Activated naive CD4-positive, alpha-beta T cell treated with anti-CD3 and anti-CD28 coated beads, Interleukin-2, amount 10 ng/mL, durations not matched to agents 7 days and 5 days (primary cell): ENCODE measurements at places on chromosomes 16 and 17.

- no peak for DNase-seq
Observed at GRCh38 chr17:66620528-66620927, 214.4 kb upstream of the CACNG5 start.

GRCh38 chr17:61806081-61806828 is 57.1 kb downstream of the BRIP1 start:
- no peak for DNase-seq

- DNase-seq, result no peak
Observed at GRCh38 chr16:1208239-1208830, 16.7 kb downstream of the TPSG1 start.

GRCh38 chr17:59366773-59367656 is 35.6 kb downstream of the YPEL2 start:
- no peak for DNase-seq

DNA sequence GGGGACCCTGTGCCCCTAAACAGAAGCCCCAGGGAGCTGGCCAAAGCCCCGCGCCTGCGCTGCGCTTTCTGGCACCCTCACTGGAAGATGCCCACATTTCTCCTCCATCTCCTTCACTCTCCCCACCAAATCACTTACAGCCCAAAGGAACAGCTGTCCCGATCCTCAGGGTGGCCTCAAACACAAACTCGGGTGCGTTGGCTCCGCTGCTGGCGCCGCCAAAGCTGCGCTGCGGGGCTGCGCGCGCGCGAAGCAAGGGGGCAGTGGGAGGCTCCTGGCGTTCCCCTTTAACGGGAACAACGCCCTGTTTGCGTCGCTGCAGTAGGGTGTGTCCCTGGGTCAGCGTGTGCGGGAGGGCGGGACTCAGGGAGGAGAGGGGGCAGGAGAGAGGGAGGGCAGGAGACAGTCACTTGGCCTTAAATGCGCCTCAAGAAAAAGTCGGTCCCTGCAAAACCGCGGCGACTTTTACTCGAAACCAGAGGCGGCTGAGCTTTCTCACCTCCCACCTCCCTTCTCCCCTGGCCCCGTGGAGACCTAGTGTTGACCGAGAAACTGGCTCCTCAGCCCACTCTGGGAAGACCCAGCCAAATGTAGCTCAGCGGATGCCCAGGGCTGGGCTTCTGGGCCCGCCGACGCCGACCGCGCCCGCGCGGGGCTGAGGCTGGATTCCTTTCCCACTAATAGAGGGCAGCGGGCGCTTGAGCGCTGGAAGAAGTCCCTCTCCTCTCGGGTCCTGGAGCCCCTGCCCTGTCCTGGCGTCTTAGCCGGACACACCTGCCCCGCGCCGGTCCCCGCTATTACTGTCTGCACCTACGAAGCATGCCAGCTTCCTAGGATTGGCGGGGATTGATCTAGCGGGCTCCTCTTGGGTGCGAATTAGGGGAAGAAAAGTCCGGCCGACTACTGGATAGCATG is 2.6 kb downstream of the PMP22 start:
- no peak for DNase-seq

DNA sequence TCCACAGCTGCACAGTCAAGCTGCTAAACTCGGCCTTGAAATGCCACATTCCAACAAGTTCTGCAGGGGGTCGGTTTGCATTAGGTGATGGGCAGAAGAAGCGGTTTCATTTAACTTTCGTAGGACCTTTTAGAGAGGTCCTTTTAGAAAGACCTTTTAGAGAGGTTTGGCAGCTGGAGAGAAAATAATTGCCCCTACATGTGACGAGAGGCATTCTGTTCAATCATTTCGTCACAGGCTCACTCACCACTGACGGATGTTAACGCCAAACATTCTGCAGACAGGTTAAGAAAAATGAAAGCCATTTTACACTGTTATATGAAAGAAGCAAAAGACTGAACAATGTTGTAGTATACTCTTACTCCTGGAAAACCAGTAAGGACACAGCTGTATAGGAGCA is 76.5 kb upstream of the ZNF423 start:
- DNase-seq, result no peak

DNA sequence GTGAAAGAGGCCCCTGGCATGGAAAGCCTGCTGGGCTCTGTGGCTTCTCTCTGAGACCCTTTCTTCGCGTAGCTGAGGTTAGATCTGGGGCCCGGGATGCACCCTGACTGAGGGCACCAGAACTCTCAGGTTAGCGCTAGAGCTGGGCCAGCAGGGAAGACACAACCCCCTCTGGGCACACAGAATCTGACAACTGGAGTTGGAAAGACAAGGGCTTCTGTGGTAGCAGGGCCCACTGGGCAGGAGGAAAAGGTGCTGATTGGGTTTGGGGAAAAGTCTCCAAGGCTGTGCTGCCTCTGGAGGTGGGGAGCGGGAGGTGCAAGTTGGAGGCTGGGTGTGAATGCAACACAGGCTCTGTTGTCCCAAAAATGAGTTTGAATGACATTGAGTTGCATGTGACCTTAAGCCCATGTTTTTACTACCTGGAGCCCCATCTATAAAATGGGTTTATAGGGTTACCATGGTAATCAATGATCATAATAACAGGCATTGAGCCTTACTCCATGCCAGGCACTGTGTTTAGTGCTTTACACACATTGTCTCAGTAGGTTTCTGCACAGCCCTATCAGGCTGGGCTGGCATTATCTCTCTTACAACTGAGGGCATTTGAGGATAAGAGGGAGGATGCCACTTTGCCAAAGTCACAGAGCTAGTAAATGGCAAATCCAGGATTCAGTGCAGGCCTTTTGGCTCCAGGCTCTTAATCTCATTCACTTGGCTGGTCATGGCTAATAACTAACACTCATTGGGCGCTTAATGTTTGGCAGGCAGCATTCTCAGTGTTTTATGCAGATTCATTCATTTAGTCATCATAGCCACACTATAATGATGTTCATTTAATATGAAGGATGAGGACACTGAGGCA is 9.5 kb upstream of the IGFBP4 start:
- peak; percentile 57 for DNase-seq

GRCh38 chr17:63289931-63290330 is 156.2 kb downstream of the CYB561 start:
- DNase-seq, result no peak

DNA sequence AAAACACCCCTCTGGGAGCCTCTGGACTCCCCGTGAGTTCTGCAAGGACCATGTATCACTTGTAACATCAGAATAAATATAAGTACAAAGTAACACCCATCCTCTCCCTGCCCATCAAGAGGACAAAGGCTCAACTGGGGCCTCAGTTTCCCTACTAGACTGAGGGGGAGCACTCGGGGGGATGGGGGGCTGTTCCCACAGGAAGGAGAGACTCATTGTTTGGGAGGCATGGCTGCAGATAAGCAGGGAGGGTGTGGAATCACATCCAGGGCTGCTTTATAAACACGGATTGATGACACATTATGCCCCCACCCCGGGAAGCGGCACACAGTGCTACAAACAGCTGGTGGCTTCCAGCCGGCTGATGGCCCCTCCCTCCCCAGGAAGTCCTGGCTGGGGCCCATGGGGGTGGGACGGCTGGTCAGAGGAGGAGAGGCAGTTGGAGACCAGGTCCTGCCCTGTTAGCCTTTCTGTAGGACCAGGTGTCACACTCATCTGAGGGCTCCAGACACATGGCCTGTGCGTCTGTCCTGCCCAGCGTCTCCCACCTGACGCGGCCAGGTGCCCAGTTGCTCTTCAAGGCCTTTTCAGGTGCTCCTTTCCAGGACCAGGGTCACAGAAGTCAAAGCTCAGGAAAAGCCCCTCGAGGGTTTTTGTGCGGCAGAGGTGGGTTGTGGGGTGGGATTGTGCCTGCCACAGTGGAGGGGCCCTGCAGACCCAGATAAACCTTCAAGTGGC is 1.3 kb upstream of the MPG start:
- peak; percentile 41 for DNase-seq

DNA sequence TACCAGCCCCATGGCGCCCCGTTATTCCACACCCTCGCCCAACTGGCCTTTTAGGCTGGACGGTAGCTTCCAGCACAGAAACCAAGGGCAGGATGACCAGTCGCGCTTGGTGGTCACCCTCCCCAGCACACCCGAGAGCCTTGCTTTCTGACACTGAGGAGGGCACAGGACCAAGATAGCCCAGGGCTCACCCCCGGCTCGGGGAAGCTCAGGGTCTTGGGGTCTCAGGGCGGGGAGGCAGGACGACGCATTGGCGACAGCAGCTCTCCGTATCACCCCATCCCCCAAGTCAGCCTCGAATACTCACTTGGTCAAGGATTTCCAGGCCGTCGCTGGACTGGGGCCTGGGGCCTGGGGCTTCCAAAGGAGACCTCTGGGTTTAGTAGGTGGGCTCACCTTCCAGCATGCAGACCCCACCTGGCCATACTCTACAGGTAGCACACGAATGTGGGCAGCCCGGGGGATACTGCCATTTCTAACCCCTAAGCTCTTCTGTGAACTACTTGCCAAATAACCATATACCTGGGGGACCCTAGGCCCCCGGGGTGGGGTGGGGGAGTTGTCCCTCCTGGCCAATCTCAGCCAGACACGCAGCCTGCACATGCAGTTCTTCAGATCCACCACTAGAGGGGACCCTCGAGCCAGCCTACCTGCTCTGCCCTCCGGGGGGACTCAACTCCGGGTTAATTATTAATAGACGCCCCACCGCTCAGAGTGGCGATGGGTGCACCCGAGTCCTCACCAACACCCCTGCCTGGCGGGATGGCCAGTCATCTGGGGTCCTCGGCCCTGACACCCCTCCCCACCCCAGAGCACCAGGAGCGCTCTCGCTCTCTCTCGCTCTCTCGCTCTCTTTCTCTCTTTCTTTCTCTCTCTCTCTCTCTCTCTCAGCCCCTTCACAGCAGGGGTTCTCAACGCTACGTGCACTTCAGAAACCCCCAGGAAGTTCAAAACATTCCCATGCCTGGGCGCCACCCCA is 30.0 kb downstream of the TBC1D16 start:
- DNase-seq, result peak; percentile 62

GRCh38 chr17:82050152-82050760 is 1.4 kb downstream of the RFNG start:
- DNase-seq, result no peak

- DNase-seq, result no peak
Observed at GRCh38 chr17:11618861-11619566, 20.7 kb downstream of the DNAH9 start.
